ENCODE measurements at places on chromosomes 16 and 17.

DNA sequence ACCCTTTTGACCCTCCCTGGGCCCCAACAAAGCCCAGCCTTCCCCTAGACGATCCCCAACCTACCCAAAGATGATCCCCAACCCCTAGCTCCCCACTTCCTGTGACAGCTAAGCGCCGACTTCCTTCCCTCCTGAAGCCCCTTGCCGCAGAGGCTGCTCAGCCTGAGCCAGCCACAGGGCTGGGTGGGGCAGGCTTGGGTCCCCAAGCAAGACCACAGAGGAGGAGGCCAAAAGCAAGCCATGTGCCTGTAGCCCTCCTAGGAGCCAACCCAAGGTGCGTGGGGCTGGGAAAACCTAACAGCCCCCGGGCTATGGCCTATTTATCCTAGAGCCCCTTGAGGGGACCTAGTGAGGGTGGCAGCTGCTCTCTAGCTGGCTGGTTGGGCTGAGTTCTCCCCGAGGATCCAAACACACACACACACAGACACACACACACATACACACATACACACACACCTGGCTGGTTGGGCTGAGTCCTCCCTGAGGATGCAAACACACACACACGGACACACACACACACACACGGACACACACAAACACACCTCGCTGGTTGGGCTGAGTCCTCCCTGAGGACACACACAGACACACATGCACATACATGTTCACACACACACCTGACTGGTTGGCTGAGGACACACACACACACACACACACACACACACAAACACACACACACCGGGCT is 4.8 kb downstream of the ARRB2 start:
- DNase-seq: no peak

GRCh38 chr17:67434061-67434525 is 57.0 kb downstream of the PITPNC1 start:
- no peak for DNase-seq

DNA sequence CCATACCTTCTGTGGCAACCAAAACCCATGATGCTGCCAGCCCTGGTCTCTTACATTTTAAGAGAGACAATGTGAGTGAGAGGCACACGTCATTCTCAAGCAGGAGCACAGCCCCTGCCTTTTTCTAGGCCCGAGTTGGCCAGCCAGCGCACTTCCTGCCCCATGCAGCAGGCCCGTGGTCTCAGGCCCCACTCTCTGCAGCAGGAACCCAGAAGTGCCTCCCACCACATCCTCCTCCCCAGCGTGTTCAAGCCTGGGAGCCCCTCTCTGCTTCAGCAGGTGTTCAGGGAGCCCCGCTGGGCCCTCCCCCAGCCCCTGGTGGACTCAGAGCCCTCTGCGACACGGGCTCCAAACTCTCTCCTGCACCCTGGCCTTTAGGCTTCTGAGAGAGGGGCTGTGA is 30.5 kb downstream of the ITGAE start:
- DNase-seq: no peak

DNA sequence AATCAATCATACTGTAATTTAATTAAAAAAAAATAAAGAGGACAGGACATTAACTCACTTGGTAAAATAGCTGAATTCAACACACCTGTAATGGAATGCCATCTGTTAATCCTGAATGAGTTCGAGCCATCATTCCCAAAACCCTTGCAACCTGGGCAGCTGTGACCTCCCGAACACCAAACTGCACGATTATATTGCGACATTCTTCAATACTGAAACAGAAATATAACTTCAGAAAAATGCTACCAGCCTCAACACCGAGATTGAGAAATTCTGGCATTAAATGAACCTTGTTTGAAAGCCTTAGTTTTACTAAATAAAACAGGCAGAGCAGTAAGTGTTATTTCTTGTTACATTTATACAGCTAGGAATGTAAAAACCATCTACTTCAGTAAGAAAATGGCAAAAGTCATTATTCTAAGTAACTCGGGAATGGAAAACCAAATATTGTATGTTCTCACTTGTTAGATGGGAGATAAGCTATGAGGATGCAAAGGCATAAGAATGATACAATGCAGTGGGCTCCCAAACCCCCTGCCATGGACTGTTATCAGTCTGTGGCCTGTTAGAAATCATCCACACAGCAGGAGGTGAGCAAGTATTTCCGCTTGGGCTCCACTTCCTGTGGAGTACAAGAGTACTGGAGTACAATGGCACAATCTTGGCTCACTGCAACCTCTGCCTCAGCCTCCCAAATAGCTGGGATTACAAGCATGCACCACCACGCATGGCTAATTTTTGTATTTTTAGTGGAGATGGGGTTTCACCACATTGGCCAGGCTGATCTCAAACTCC is 46.5 kb downstream of the CNOT1 start:
- no peak for DNase-seq

GRCh38 chr16:57426356-57426755 is 20.8 kb downstream of the CIAPIN1 start:
- no peak for DNase-seq

GRCh38 chr16:82240111-82240510 is 70.1 kb upstream of the MPHOSPH6 start:
- DNase-seq: no peak

DNA sequence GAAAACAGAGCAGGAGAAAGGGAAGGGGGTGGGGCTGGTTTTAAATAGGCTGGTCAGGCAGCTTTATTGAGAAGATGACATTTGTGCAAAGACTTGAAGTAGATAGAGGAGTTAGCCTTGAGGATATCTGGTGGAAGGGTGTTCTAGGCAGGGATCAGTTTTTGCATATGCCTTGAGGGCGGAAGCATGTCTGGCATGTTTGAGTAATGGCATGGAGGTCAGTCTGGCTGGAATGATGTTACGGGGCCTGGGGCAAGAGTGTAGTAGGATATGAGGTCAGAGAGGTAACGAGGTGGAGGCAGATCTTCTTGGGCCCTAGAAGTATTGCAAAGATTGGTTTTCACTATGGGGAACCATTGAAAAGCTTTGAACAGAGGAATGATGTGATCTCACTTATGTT is 4.8 kb downstream of the RABEP1 start:
- no peak for DNase-seq

DNA sequence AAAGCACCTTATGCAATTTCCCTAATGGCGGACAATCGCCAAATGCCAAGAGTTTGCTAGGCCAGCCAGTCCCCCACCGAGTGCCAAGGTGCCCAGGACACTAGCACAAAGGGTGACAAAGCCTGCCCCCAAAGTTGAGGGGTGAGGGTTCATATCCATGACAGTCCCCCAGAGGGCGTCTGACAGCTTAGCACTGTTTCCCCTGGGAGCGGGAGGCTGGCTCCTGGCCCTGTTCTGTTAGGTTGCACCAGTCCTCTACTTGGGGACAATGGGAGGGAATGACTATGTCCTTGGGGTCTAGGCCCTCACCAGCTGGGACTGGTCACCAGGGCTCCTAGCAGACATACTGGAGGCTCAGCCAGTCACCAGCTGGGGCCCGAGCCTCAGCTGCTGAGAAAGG is 66.9 kb downstream of the MYO18A start:
- DNase-seq: no peak

All from stimulated activated CD4-positive, alpha-beta T cell treated with anti-CD3 and anti-CD28 coated beads, Interleukin-15, amount 100 ng/mL, for 48 hours (primary cell).